ENCODE measurements at places on chromosomes 1 and 21.
A peak's percentile ranks its signal among the peaks of the same experiment; 100 is the strongest.

- peak; percentile 75 for DNase-seq
These were observed 4.5 kb upstream of the CD101 start for GRCh38 chr1:116997066-116997465.

GRCh38 chr21:14358775-14359174 lies 24.2 kb downstream of the HSPA13 start:
- DNase-seq, result peak; percentile 20

DNA sequence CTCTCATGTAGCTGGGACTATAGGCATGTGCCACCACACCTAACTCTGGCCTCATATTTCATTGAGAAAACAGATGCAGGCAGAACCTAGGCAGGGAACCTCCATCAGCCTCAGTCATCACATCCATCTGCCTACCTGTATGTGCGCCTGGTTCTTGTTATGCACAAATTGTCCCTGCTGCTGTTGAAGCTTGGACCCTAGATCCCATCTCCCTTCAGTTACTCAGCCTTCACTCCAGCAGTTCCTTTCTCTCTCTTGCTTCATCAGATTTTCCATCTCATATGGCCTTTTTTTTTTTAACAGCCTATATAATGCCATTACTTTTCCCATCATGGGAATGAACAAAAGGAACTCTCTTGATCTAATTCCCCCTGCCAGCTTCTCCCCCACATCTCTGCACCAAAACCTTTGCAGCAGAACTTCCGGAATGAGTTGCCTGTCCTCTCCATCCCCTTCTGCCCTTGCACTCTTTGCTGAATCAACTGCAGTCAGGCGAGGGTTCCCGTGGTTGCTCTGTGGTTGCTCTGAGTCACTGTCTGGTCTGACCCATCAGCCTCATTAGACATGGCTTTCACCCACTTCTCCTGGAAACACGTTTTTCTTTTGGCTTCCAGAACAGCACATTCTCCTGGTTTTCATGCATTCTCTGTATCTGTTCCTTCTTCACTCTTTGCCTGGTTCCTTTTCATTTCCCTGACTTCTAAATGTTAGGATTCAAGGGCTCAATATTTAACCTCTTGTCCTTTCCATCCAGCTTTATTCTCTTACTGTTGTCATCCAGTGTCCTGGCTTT lies 41.5 kb downstream of the UBE4B start:
- peak; percentile 93 for DNase-seq

DNA sequence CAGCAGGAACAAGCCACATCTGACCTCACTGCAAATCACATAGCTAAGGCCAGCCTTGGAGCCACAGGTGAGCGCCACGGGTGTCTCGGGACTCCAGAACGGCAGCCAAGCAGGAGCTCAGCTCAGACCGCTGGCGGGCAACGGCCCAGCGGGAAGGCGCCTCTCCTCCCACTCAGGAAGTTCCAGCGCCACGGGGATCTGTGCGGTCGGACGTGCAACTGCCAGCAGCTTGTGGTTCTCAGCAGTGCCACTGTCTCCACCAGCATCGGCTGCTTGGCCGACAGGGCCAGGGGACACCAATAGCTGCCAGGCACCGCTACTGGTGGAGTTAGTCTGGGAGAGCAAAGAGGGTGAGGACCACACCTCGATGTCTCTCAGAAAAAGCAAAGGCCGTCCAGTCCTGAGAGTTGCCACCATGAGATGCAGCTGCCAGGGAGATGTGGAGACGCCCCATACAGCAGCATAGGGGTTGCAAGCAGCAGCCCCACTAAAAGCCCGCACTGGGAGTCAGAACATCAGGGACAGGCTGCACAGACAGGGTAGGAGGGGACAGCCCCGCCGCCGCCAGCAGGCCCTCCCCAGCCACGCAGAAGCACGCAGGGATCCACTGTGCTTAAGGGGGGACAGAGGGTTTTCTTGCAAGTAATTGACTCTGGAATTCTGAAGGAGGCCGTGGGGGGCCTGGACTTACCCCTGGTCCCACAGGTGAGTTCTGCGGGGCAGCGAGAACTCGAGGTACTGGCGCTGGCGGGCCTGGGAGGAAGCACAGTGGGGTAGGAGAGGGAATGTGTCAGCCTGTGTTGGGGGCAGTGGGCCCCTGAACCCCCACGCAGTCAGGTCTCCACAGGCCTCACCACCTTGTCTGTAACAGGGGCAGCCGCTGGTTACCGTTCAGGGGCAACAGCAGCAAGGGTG lies 83.5 kb downstream of the NPHP4 start:
- DNase-seq, result no peak

DNA sequence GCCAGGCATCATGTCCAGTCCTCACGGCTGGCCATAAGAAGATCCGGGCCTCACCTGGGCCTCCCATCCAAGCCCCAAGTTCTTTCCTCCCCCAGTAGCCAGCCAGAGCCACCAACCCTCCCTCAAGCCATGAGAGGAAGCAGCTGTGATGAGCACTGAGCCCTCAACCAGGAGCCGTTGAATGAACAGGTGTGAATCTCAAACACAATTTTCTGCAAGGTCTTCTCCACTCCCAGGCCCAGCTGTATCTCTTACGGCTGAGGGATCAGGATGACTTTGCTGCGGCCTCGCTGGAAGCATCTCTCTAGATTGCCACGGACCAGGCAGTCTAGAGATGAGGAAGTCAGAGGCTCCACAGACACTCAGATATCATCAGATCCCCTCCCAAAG lies 9.8 kb upstream of the CLDN14 start:
- no peak for DNase-seq

DNA sequence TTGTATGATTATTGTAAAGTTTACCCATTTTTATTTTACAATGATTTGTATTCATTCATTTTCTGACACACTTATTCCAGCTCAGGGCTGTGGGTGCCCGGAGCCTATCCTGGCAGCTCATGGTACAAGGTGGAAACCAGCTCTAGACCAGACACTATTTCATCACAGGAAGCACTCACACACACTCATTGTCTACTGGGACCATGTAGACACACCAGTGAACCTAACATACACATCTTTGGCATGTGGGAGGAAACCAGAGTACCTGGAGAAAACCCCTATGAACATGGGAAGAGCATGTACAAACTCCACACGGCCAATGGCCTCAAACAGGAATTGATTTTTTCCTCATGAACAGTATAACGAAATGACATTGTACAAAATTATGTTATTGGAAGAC lies 2.4 kb downstream of the DTL start:
- DNase-seq, result peak; percentile 37

DNA sequence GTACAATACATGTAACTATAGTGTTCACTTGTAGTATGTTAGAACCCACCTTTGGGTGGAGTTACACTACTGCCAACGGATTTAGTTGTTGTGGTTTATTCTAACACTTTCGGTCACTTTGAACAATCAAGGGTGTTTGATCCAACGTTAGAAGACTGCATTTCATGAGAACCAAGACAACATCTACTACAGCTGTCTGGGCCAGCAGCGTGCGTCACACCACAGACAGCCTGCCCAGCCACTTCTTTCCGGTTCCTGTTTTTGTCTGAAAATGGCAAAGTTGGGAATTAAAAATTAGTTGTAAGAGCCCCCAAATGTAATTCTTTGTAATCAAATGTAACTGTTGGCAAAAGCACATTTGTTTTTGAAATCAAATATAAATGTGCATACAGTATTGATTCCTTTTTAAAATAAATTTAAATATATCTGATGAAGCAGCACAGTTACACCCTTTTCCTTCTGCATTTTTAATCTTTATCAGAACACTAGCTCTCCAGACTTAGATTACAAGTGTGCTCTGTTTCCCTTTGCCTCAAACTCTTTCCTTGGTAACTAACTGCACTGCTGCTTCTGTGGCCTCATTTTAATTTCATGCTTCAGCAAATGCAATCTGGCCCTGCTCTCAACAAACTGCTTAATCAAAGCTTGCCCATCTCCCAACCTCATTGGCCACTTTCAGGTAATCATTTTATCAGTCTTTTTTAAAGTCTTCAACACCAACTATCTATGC lies 86.6 kb upstream of the DPH5 start:
- DNase-seq, result peak; percentile 26

GRCh38 chr1:168476588-168477385 lies 67.0 kb downstream of the XCL2 start:
- peak; percentile 65 for DNase-seq

DNA sequence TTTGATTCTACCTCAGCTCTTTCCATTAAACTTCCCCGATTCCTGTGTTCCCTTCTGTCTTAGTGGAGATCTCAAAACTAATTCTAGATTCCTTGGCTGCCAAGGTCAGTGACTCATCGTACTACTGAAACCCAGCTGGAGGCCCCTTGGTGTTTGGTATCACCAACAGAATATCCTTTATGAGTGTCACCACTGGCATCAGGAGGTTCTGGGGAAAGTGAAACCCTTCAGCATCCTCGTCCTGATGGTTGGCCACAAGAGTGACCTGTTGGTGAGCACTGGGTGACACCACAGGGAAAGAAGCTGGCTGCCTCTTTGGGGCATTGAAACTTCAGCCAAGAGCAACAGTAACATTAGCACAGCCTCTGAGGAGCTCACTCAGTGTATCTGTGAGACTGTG lies 9.6 kb downstream of the RAB42 start:
- DNase-seq, result peak; percentile 83

GRCh38 chr21:29155118-29155932 lies 24.9 kb downstream of the MAP3K7CL start:
- DNase-seq, result peak; percentile 80

GRCh38 chr1:162310337-162310736 lies 66.3 kb downstream of the SPATA46 start:
- DNase-seq, result peak; percentile 48

DNA sequence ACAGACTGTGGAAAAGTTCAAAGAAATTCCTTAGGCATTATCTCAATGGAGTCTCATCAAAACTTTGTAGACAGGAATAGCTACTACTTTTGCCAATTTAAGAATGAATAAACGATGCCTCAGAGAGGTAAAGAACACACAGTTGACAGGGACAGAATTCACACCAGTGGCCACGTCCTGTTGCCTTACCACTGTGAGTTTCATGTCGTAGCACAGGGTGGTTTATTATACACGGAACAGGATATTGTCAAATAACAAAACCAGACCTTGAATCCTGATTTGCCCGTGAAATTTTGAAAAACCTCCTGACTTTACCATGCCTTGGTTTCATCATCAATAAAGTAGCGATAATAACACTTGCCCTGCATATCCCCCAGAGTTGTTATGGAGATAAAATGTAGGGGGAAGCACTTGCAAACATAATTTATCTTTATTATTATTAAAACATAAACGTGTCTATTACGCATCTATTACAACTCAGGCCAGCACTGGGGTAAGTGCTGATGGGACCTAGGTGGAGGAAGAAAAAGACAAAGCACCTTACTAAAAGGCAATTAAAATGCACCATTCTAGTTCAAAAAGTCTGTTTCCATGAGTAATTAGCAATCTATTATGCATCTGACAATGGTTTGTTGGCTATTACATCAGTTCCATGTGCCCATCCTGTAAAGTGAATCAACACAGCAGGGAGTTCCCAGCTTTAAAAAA lies 408.1 kb upstream of the RUNX1 start:
- no peak for DNase-seq

DNA sequence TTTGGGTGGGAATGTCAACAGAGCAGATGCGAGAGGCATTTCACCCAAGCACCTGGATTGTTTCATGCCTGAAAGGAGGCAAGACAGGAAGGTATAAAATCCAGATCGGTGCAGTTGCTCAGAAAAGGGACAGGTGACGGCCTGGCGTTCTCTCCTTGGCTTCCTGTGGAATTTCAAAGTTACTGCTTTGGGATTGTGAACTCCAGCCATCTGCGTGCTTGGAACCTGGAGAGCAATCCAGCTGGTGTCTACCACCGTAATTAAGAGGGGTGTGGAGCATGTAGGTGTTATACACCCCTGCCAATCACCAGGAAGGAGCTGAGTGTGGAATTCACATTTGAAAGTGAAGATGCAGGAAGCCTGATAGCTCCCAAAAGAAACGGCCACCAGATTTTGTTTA lies 286.1 kb downstream of the KIF26B start:
- no peak for DNase-seq

GRCh38 chr1:112429749-112430148 lies 33.7 kb downstream of the CTTNBP2NL start:
- no peak for DNase-seq

DNA sequence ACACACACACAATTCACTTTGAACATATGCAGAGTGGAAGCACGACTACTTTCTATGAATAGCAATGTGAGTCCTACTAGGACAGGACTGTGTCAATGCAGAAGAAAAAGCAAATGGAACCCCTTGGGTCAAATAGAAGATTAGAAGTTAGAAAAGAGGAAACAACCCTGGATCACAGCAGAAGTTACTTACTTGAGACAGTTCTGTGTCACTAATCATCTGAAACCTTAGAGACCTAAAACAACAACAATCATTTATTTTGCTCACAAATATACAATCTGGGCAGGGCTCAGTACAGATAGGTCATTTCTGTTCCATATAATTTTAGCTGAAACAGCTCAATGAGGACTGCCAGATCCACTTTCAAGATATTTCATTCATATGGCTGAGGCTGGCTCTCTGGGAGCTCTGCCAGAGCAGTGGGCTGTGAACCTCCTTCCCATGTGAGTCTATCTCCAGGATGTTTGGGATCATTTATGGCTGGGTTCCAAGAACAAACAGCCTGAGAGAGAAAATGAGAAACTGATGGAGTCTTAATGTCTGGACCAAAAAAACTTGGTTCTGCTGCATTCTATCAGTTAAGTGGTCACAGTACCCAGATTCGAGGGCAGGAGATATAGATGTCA lies 42.5 kb upstream of the IL10 start:
- DNase-seq, result peak; percentile 90

GRCh38 chr1:235423214-235423652 lies 56.0 kb downstream of the TBCE start:
- DNase-seq, result no peak

DNA sequence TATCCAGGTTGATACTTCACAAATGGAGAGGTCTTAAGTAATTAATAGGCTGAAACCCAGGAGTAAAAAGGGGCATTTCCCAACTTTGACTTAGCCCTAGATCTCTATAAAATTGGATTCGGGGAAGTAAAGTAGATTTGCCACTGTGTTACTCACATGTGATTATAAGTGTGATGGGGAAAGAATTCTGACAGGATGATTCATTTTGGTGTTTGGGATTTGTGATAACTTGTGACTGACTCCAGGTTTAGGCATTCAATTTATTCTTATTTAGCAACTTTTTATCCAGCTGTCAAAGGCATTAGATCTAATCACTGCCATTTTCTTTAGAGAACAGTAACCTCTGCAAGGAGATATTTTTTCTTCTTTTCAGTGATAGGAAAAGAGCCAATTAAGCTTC lies 175.5 kb downstream of the ASTN1 start:
- DNase-seq, result peak; percentile 36

DNA sequence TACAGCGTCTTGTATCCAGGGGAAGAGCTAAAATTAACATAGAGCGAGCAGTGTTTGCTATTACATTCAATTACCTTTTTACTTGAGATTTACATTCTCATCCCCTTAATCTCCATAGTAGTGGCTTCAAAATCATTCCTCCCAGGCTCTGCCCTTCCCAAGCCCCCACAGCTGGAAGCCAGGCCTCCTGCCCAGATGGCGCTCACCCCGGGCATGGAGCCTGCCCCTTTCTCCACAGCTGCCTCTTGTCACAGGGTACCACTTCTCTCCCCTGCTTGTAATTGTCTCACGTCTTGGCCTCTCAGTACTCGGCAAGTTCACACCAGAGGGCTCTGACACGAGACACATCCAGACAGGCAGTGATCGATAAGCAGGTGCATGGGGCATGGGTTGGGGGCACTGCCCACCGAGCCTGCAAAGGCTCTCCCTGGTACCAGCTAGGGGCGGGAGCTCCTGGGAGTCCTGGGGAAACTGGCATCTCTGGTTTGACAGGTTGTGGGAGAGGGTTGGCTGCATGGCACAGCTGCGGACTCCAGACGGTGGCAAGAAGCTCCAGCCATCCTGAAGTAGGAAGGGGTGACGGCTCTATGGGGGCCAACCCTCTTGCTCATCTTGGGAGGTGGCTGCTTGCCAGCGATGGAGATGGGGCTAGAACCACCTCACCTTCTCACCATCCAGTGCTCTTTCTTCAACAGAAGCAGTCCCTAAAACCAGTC lies 20.1 kb downstream of the CASZ1 start:
- DNase-seq, result no peak
